ENCODE measurements at places on chromosomes 6 and 20.

- DNase-seq: peak; percentile 35
These were observed 2.6 kb upstream of the GPSM3 start for GRCh38 chr6:32194825-32195651.

- no peak for DNase-seq
These were observed 63.4 kb downstream of the PRDM1 start for GRCh38 chr6:106149472-106150069.

GRCh38 chr20:63628246-63628975, 1.5 kb upstream of the GMEB2 start:
- peak; percentile 38 for DNase-seq

DNA sequence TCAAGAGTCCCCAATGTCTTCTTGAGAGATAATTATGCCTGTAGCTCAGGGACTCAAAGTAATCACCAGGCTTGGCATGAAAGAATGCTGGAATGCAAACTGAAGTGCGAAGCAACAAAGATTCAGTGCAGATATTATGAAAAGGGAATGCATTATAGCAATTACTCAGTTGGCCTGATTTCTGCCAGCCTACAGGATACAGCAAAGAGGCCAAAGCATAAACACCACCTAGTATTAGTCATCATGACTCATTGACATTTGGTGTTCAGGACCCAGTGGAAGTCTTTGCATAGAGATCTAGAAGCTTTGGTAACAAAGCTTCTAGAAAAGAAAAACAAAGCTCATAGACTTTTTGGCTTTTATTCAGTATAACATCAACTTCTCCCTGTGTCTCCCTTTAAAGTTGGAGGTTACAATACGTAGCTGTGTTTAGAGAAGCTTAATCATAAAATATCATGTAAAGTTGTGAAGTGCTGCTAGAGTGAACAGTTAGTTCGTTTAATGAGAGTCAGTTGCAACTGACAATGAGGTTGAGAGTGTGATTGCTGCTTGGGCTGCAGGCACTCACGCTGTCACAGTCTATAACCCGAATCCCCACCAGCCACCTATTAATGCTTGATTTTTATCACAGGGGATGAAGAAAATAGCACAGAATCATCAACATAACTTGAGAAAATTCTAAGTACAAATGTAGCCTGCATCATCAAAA, 932.7 kb downstream of the TFAP2A start:
- DNase-seq: peak; percentile 97

DNA sequence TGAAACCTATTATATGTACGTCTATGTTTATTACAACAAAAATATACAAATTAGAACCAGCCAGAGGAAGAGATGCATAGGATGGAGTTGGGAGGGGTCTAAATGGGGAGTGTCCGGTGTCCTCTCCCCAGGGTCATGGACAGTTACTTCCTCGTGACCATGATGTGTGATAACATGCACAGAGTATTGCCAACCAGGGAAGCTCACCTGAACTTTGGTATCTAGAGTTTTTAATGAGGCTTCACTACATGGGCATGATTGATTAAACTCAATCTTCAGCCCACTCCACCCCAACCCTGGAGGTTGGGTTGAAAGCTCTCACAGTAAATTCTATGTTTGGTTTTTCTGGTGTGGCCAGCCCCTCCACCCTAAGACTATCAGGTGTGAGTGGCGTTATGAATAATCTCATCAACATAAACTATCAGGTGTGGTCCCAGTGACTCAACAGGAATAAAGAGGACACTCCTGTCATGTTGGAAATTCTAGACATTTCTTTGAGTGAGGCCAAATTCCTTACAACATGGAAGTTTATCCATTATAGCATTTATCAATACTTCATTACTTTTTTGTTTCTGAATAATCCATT, 36.4 kb upstream of the FKBP1A start:
- no peak for DNase-seq

DNA sequence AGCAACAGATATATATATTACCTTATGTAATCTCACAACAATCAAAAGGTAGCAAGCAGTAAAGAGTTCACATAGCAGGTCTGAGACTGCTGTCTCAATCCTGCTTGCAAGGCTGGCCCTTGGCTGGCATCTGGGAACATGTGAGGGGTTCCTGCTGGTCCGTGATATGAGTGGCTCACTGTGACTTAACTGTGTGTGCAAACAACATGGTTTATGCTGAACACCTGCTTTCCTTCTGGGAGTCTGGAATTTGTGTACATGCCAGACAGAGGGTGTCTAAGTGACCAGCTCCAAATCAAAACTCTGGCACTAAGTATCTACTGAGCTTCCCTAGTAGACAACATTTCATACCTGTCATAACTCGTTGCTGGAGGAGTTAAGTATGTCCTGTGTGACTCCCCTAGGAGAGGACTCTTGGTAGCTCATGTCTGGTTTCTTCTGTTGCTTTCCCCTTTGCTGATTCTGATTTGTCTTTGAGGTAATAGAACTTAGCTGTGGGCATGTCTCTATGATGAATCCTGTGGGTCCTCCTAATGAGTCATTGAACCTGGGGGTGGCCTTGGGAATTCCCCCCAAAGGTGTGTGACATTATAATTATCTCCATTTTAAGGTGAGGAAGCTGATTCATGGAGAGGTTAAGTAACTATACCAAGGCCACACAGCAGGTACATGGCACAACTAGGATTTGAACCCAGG, 131.6 kb upstream of the NEDD9 start:
- no peak for DNase-seq

DNA sequence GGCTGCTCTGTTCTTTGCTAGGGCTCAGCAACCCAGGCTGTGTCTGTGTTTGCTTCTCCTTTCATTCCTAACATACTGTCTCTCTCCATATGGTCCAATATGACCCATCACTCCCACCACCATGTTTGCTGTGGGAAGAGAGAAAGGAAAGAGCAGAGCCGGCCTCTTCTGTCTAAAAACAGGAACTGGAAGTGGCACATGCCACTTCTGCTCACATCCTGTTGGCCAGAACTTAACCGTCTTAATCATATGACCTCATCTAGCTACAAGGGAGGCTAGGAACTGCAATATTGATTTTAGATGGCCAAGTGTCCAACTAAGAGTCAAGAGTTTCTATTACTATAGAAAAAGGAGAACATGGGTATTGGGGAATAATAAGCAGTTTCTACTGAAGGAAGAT, 212.5 kb upstream of the CHD6 start:
- DNase-seq: no peak

DNA sequence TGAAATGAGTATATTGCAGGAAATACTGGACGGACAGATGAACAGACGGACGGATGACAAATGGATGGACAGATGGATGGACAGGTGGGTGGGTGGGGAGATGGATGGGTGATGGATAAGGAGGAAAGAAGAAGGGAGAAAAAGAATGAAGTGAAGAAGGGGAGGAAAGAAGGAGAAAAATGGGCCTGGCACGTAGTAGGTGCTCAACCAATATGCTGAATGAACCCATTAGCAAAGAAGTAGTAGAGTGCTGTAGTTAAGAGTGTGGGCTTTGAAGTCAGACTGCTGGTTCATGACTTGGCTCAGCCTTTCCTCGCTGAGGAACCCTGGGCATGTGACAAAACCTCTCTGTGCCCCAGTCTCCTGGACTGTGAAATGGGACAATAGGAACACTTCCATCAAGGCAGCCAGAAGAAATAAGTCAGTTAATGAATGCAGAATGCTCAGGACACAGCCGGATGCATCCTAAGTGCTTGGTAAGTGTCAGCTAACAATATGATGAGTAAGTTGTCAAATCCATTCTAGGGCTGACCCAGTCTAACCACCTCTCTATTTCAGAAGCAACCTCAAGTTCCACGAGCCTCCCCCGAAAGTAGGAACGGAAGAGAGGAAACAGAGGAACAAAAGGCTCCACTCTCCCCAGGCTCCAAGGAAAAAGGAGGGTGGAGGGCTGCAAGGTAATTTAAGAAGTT, 37.9 kb downstream of the PREX1 start:
- no peak for DNase-seq

DNA sequence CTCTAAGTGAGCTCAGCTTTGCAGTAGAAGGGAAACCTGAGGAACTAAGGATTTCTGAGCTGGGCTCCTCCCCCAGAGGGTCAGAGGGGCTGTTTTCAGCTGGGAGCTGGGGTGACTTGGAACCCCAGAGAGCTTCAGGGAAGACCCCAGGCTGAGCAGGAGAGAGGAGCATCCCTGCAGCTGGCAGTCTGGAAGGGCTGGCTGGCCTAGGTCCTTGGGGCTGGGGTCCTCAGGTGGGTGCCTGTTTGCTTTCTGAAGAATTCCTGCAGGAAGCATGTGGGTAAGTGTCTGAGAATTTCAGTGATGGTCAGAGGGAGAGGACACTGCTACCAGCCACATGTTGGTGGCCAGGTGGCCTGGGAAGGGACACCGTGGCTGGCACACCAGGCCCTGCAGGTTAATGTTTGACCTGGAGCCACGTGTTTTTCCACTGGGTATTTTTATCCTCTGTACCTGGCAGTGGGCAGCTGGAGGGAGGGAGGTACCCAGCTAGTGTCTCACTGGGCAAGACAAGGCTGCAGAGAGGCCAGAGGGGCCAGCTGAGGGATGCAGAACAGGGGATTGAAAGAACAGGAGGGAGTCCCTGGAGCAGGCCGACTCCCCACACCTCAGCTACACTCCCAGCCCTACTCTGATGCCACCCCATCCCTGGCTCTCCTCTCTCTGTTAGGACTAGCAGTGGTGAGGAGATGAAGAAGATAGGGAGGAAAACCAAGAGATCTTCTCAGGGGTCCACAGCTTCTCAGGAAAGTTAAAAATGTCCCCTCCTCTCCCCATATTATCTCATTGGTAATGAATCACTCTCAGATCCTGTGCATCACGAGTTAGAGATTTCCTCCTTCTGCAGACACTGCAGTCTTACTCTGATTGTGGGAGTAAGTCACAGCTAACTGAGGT, 143.6 kb downstream of the VEGFA start:
- DNase-seq: peak; percentile 12

GRCh38 chr6:153001767-153002612, 519 bp downstream of the MTRF1L start:
- no peak for DNase-seq

DNA sequence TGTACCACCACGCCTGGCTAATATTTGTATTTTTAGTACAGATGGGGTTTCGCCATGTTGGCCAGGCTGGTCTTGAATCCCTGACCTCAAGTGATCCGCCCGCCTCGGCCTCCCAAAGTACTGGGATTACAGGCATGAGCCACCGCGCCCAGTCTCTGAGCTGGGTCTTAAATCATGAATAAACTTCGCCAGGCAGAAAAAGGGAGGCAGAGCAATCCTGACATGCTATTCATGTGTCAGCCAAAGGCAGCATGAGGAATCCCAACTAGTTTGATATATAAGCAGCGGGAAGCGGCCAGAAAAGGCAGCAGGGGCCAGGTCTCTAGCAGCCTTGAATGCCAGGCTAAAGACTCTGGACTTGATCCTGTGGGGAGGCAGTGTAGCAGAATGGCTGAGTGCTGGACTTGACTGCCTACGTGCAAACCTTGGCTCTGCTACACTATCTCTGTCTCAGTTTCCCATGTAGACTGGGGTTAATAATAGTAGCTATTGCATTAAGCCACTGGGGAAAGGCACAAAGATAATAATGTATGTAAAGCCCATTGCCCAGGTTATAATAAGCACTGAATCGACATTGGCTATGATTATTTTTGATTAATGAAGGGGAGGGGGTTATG, 1.8 kb downstream of the PROCR start:
- DNase-seq: no peak
